SIG-M5 (cell line): ENCODE measurements at places on chromosomes 5 and 9.

DNA sequence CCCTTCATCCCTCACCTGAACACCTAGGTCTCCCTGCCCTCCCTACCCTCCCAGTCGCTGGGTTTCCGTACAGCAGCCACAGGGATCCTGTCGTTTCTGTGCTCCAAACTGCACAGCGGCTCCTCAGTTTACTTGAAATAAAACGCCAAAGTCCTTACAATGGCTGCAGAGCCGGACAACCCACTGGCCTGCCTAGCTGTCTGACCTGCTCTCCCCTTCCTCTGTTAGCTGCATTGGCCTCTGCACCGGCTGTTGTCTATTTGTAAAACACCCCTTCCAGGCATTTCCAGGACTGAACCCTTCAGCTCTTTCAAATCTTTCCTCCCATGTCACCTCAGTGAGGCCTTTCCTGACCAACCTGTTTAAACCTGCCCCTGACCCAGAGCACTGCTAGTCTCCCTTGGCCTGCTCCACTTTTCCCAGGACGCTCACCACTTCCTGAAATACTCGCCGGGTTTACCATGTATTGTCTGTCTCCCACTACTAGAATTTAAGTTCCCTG lies 9.1 kb upstream of the MGAT1 start:
- DNase-seq, result no peak

DNA sequence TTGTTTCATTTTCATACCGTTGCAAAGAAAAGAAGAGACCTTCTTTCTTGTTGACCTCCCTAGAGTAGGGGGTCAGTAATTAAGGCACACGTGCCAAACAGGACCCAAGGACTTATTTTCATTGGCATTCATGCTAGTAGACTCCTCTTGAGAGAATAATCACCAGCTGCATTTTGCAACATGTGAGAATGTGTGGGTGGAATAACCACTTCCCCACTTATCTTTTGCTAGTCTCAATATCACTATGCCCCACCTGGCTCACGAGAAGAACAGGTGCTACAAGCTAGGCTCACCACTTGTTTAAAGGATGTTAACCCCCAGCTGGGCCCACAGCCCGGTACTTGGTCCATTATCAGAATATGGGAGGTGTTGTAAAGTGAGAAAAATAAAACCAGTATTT lies 460.7 kb upstream of the MEF2C start:
- DNase-seq, result no peak

DNA sequence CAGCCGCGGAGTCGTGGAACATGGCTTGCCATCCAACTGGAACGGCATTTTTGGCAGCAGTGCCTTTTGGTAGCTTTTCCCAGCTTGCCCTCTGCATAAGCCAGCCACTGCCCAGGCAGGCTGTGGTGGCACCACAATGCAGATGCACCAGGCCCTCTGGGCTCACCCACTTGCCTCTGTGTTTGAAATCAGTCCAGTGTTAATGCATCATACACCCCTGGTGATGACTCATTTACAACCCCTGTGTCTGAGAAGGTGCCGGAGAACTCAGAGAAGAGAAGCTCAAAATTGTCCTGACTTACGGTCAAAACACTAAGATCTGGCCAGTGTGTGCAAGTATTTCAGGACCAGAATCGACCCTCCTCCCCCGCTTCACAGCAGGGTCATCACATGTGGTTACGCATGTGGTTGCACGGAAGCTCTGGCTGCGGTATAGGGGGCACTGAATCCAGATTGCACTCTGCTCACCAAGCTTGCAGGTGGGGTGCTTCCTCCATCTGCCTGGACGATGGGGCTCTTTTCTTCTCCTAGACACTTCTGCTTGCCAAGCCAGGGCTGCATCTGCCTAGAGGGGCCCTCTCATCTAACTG lies 66.5 kb upstream of the SMIM15 start:
- no peak for DNase-seq

- no peak for DNase-seq
These were observed 132.7 kb downstream of the COL23A1 start for GRCh38 chr5:178457471-178457870.

GRCh38 chr9:90883661-90884060 lies 82.0 kb downstream of the SYK start:
- DNase-seq, result no peak

- no peak for DNase-seq
These were observed 11.2 kb upstream of the CXXC5 start for GRCh38 chr5:139636975-139637408.

GRCh38 chr5:74161170-74161569 lies 479.4 kb downstream of the ENC1 start:
- no peak for DNase-seq
